ENCODE measurements at places on chromosomes 4 and X.

GRCh38 chrX:24482823-24483415, 17.8 kb downstream of the PDK3 start:
- no peak for DNase-seq

GRCh38 chr4:26108054-26108453, 194.0 kb downstream of the SMIM20 start:
- DNase-seq: no peak

DNA sequence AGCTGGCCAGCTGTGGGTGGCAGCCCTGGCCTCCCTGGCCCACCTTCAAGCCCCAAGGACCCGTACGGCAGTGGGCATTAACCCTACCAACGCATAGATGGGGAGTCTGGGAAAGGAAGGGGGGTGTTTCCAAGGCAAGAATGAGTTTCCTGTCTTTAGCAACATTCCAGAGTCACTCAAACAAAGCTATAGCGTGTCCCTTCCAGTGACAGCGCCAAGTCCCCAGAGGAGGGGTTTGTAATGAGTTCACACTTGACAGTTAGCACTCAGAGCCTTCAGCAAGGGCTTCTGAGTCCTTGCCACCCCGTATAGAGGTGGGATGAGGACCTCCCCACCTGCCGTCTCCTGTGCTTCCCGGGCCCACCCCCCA, 1.8 kb downstream of the BGN start:
- DNase-seq: no peak

DNA sequence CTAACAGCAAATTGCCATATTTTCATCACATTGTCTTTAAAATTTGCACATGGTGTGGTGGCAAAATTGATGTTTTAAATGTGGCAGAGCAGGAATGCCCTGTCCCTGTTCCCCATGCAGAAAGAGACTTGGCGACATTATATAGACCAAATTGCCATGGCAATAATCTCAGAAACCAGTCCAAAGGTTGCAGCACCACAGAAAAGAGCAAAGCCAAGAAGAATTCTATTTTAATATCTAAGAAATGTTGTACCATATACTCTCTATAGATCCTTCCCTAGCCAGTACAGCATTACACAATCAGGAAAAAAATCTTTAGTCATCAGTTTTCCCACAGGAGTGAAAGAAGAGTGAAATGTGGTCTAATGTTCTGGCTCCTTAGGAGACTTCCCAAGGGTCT, 80.0 kb downstream of the UGT2B28 start:
- DNase-seq: no peak

GRCh38 chrX:6667048-6667768, 132.3 kb upstream of the VCX3A start:
- DNase-seq: no peak

GRCh38 chr4:110059556-110060191, 138.7 kb downstream of the ELOVL6 start:
- peak; percentile 51 for DNase-seq

GRCh38 chr4:5100336-5100735, 49.1 kb downstream of the STK32B start:
- no peak for DNase-seq

GRCh38 chr4:173932701-173933100, 350.8 kb downstream of the FBXO8 start:
- no peak for DNase-seq

Measured in lung microvascular endothelial cell (primary cell).